ENCODE measurements at places on chromosomes 7 and 10.

- DNase-seq = peak; percentile 43
Observed at GRCh38 chr7:41699516-41699915, 3.4 kb downstream of the INHBA start.

GRCh38 chr10:124165827-124166226 is 72.4 kb upstream of the CHST15 start:
- no peak for DNase-seq

- DNase-seq = no peak
Observed at GRCh38 chr7:80127412-80128160, 7.0 kb upstream of the GNAI1 start.

GRCh38 chr10:61618388-61618961 is 44.3 kb upstream of the CABCOCO1 start:
- DNase-seq = no peak

- no peak for DNase-seq
Observed at GRCh38 chr7:6448943-6449543, 1.3 kb upstream of the DAGLB start.

GRCh38 chr7:22610263-22610662 is 110.3 kb upstream of the STEAP1B start:
- no peak for DNase-seq

DNA sequence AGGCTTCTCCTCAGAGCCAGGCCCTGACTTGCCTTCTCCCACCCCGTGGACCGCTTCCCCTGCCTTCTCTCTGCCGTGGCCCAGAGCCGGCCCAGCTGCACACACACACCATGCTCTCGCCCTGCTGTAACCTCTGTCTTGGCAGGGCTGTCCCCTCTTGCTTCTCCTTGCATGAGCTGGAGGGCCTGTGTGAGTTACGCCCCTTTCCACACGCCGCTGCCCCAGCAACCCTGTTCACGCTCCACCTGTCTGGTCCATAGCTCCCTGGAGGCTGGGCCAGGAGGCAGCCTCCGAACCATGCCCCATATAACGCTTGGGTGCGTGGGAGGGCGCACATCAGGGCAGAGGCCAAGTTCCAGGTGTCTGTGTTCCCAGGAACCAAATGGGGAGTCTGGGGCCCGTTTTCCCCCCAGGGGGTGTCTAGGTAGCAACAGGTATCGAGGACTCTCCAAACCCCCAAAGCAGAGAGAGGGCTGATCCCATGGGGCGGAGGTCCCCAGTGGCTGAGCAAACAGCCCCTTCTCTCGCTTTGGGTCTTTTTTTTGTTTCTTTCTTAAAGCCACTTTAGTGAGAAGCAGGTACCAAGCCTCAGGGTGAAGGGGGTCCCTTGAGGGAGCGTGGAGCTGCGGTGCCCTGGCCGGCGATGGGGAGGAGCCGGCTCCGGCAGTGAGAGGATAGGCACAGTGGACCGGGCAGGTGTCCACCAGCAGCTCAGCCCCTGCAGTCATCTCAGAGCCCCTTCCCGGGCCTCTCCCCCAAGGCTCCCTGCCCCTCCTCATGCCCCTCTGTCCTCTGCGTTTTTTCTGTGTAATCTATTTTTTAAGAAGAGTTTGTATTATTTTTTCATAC is 38.0 kb downstream of the LIMK1 start:
- DNase-seq = no peak

GRCh38 chr7:149872419-149873073 is 1.2 kb upstream of the ATP6V0E2 start:
- DNase-seq = peak; percentile 76

GRCh38 chr7:497946-498655 is 21.5 kb downstream of the PDGFA start:
- no peak for DNase-seq

DNA sequence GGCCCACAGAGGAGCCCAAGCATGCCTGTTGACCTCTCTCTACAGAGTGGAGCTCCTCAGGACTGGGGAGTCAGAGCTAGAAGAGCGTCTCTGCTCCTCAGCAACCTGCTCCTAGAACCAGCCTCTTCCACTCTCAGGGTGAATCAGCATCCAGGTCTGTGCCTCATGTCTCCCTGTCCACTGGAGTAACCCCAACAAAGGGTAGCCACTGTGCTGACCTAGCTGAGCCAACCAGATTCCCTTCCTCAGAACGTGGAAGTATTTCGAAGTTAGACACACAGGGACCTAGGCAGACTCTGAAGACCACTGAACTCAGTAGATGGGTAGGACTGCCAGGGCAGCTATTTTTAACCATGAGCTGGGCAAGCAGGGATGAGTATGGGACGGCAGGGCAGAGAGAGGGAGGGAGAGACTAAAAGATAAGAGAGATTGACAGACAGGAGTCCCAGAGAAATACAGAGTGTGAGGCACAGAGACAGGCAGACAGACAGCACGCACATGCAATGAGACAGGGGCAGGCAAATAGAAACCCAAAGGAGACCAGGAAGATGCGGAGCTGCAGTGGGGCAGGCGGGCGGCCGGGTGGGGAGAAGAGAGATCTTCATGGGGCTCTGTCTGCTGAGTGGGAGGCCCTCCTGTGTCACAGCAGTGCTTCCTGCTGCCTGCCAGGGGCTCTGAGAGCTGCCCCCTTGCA is 56.7 kb downstream of the OSBPL3 start:
- no peak for DNase-seq

DNA sequence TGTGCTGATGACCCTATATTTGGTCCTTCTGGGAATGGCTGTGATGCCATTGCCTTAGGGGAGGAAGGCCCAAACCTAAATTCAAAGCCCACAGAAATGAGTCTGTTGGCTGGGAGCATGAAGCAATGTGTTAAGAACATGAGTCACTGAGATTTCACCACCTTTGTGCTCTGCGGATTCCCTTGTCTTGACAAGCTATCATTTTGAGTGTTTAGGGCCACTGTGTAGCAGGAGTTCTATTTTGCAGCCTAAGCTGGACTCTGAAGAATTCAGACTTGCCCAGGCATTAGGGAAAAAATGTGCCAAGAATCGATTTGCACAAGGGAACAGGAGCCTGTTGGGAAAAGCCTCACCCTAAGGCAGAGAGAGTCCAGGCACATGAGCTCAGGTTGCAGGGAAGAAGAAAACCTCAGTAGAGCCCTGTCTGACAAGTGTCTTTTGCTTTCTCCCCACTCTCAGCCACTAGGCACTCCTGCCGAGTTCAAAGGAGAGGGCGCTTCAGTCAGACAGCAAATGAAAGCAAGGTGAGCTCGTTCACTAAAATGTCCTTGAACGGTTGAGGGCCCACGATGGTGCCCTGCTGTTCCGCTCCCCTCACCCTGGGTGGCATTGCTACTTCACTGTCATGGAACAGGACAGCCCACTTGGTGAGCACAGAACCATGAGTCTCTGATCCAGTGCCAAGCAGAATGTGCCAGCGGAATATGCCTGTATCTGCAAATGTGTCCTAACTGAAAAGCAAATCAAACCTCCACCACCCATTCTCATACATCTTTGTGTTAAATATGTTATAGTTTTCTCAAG is 93.6 kb downstream of the PRLHR start:
- DNase-seq = peak; percentile 87

- DNase-seq = no peak
Observed at GRCh38 chr7:140857048-140857447, 67.7 kb downstream of the BRAF start.

DNA sequence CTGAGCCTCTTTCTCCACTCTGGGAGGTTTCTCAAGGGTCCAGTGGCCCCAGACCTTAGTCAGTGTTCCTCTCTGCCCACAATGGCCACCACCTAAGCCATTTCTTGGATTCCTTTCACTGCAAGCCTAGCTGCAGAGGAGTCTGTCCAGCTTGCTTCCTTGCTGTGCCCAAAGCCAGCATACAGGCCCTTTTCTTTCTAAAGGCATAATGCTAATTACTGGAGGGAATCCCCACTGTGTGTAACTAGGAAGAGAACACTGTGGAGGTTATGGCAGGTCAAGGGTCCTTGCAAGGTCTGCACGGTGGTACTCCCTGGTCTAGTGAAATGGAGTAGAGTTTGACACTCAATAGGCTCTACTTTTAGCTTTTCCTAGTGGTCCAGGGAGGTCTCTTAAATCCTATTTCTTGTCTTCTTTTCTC is 70.4 kb upstream of the CC2D2B start:
- DNase-seq = no peak

- DNase-seq = no peak
Observed at GRCh38 chr7:101686030-101686429, 56.9 kb upstream of the MYL10 start.

- no peak for DNase-seq
Observed at GRCh38 chr7:2016761-2017480, 215.8 kb downstream of the MAD1L1 start.

DNA sequence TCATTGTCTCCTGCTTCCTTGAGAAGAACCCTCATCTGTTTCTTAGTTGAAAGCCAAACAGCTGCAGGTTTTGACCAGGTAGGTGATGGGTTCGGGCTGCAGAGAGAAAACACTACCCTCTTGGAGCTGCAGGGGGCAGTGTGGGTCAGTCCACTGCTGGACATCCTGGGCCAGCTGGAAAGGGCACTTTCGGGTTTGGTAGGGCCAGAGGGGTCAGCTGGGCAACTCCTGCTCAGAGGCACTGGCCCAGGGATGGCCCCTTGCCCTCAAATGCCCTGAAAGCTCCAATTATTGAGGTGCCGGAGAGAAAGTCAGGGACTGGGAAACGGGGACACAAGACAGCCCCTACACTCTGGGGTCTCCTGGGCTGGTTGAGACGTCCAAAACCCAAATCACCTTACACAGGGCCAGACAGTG is 90.7 kb downstream of the MKI67 start:
- DNase-seq = peak; percentile 43

- no peak for DNase-seq
Observed at GRCh38 chr7:22124941-22125340, 179.2 kb upstream of the CDCA7L start.

GRCh38 chr10:131777162-131777561 is 123.6 kb upstream of the PPP2R2D start:
- DNase-seq = no peak

DNA sequence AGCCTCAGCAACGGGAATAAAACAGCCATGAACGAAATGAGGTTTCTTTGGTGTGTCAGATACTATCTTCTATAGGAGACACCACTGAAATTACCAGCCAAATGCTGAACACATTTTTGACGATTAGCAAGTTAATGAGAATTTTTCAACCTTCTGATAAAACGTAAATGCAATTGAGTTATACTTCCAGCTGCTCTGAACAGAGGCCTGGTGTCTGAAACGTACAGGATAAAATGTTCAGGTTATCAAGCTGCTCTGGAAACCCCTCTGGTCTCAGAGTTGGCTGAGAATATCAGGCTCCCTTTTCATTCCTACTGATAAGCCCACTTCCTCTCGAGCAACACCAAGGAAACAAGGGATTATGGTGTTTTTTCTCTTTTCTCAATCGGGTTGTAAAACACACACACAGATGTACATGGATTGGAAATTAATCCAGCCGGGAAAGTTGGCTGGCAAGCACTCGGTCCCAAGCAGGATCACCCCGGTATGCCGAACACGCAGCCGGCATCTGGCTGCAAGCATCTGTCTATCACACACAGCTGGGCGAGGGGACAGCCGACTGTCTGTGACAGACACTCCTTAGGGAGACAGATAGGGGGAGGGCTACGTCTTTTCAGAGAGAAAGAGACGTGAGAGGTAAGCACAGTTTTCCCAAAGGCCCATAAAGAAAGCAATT is 171.8 kb downstream of the PRKAG2 start:
- DNase-seq = no peak

GRCh38 chr10:46223626-46224413 is 63.0 kb upstream of the ANTXRL start:
- no peak for DNase-seq

DNA sequence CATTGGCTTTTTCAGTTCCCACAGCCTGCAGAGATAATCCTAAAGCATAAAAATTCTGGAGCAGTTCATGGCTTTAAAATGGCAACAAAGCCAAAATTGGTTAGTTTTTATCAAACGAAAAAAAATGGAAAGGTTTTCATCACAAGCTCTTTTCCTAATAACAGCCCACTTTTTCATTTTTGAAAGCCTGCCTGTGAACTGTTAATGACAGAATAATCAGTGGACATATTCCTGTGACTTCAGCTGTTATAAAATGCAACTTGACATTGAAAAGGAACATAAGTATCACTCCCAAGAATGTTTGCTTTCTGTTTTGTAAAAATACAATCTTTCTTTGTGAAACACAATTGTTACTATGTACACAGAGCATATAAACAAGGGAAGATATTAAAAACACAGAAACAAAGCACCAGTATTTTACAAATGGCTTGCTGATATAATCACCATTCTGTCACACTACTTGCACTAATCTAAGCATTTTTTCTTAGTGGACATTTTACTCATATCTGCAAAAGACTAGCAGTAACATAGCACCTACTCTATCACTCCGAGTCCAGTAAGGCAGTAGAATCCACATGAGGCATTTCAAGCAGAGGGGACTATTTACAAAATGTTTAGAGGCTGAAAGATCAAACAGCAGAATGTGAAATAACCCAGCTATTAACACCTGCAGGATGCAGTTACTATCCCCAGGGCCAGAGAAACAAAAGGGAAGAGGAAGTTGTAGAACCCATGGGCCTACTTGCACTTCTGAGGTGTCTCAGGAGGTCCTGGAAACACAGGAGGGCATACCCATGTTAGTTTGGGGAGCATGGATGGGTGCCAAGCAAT is 26.4 kb downstream of the MACC1 start:
- DNase-seq = no peak

DNA sequence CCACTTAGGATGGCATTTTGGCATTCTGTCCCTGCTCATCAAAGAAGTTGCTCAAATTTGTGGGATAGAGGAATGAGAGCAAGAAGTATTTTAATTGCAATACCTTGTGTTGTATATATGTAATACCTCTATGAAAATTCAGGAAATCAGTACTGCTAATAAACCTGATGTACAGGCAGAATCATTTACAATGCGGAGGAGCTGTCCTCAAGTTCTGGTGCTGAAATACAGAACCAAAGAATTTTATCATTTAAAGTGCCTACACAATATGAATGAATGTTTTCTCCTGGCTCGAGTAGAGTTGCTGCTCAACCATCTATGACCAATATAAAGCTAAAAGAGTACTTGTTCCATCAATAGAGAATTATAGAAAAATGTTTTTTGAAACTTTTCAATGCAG is 305.8 kb downstream of the PLXNA4 start:
- DNase-seq = peak; percentile 38

DNA sequence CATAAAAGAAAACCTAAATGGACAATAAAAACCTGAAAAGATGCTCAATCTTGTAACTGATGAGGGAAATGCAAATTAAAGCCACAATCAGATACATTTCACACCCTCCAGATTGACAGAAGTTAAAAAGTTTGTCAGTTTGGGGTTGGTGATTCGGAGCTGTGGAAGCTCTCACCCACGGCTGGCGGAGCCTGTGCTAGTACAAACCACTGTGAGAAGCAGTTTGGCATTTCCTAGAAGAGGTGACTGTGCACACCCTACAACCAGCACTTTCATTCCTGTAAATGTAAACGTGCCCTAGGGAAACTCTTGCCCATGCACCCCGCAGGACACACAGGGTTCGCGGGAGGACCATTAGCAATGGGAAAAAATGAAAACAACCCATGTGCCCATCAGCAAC is 114.1 kb downstream of the BMS1 start:
- no peak for DNase-seq
